ENCODE measurements at places on chromosomes 4 and X.
A peak's percentile ranks its signal among the peaks of the same experiment; 100 is the strongest.

DNA sequence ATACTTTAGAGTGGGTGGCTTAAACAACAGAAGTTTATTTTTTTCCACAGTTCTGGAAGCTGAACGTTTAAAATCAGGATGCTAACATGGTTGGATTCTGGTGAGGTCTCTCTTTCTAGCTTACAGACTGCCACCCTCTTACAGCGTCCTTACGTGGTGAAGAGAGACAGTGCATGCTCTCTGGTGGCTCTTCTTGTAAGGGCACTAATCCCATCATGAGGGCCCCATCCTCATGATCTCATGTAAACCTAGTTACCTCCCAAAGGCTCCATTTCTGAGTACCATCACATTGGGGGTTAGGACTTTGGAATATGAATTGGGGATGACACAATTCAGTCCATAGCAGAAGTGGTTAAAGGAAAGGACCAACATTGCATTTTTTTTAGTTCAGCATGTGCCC is 132.8 kb downstream of the BMPR1B start:
- DNase-seq, result no peak

GRCh38 chr4:164538097-164538496 is 215.8 kb upstream of the SMIM31 start:
- no peak for DNase-seq

DNA sequence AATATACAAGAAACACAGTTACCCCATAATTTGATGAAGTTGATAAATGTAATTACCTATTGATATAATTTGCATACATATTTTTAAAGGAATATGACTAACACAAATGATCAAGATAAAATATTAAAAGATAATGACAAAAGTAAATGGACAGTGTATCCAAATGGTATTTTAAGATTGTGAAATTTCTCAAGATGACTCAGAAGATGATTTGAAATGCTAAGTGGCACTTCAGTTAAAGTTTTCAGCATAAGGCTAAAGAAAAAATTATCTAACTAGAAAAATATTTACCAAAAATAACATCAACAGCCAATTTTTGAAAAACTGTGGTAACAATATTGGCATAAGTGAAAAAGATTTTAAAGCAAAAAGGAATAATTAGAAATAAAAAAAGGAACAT is 248.4 kb upstream of the NDST4 start:
- DNase-seq, result no peak

- DNase-seq, result no peak
Measured at GRCh38 chr4:47209833-47210232, 178.5 kb downstream of the GABRB1 start.

DNA sequence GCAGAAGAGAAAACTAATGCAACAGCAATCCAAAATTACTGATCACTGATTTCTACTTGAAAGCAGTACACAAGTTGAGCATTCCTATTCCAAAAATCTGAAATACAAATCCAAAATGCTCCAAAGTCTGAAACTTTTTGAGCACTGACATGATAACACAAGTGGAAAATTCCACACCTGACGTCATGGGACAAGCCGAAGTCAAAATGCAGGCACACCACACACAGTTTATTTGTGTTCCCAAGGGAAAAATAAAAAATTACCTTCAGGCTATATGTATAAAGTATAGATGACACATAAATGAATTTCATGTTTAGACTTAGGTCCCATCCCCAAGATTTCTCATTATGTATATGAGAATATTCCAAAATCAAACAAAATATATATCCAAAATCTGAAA is 20.7 kb downstream of the ANKRD50 start:
- DNase-seq, result no peak

GRCh38 chrX:42075032-42075431 is 151.7 kb upstream of the CASK start:
- DNase-seq, result no peak

GRCh38 chr4:113145519-113146291 is 96.3 kb downstream of the ANK2 start:
- peak; percentile 0 for DNase-seq

DNA sequence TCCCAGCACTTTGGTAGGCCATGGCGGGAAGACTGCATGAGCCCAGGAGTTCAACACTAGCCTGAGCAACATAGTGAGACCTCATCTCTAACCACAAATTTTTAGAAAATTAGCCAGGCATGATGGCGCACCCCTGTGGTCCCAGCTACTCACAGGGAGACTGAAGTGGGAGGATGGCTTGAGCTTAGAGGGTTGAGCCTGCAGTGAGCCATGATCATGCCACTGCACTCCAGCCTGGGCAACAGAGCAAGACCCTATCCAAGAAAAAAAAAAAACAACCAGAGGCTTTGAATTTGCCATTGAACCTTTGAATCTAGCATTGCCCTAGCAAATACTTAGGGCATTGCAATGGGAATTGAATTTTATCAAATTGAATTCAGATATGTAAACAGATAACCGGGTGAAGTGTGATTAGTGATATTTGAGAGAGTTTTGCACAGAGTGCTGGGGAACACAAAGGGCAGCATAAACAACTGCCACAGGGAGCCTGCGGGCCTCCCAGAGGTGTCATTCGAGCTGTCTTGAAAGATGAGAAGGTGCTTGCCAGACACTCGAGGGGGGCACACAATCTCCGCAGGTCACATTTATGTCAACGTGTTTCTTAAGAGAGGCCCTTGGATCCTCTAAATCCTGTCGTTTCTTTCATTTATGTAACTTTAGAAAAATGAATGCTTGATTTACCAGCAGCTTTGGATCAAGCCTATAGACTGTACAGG is 200.3 kb downstream of the AASDH start:
- no peak for DNase-seq

DNA sequence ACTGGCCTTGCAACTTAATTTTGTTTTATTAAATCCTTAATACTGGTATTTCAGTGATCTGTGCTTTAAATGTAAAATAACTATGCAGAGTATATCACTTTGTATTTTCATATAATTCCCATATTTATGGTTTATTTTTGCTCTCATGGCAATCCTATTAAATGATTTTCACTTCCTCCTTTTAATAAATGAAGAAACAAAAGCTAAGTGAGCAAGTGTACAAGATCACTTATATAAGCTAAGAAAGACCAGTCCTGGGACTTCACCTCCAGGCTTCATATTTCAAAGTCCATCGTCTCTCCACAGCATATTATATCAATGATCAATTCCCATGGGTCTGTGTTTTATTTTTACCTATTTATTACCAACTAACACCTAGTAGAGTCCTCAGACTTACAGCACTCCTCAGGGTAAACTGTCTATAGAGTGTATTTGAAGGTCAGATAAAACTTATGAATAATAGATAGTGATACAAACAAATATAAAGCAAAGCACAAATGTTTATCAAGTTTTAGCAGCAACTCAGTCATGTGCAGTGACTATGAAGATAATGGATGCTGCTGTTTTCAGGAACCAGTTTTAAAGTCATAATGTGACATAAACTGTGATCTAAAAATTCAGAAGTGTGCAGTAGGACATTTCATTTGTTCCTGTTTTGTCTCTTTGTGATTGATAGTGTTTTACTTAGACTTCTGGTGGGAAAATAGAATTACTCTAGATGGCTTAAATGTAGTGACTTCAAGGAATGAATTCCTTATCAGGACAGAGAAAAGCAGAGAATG is 56.8 kb downstream of the ARHGAP24 start:
- no peak for DNase-seq

DNA sequence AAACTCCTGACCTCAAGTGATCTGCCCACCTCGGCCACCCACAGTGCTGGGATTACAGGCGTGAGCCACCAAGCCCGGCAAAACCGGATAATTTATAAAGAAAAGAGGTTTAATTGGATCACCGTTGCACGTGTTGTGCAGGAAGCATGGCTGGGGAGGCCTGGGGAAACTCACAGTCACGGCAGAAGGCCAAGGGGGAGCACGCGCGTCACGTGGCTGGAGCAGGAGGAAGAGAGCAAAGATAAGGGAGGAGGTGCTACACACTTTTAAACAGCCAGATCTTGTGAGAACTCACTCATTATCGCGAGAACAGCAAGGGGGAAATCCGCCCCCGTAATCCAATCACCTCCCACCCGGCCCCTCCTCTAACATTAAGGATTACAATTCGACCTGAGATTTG is 177.9 kb upstream of the TENM3 start:
- no peak for DNase-seq

GRCh38 chr4:138903185-138903584 is 112.4 kb upstream of the NOCT start:
- DNase-seq, result no peak

DNA sequence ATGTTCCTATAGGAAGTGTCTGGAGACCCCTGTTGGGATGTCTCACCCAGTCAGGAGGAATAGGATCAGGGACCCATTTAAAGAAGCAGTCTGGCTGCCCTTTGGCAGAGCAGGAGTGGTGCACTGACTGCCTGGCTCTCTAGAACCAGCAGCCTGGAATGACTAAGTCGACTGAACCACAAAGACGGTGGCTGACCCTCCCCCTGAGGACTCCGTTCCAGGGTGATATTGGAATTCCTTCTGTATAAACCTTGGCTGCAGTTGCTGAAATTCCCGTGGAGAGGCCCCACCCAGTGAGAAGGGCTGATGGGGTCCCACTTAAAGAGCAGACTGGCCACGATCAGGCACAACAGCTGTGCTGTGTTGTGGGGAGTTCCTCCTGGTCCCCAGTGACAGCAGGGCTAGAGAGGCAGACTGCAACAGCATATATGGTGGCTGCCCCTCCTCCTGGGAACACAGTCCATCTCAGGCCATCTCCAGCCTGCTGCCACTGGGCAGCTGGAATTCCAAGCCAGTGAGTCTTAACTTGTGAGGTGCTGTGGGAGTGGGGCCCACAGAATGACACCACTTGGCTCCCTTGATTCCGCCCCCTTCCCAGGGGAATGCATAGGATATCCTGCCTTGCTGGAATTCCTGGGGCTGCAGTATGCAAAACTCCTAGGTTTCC is 41.8 kb upstream of the RLIM start:
- no peak for DNase-seq

GRCh38 chr4:1693131-1693896 is 9.2 kb upstream of the FAM53A start:
- peak; percentile 84 for DNase-seq

DNA sequence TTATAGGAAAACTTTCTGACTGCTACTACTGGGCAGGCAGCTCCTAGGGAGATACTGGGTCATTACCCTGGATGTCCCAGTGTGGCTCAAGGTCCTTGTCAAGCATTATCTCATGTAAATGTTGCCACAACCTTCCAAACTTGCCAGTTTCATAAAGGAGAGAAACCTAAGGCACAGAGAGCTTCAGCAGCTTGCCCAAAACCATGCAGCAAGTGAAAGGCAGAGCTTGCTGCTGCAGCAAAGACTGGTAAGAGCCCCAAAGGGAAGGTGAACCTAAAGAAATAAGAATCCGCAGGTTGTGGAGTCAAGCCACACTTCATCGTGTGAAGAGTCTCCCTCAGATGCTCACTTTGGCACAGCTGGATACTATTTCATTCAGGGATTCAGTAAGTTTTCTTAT is 2.3 kb downstream of the MPP1 start:
- no peak for DNase-seq

GRCh38 chr4:98226396-98226795 is 34.8 kb upstream of the RAP1GDS1 start:
- no peak for DNase-seq

- peak; percentile 52 for DNase-seq
Measured at GRCh38 chr4:99816545-99817308, at the start of gene DAPP1. TSS of gene DAPP1 (plus strand) at chr4:99816827. CDS start at chr4:99816914, 87 bp downstream.

DNA sequence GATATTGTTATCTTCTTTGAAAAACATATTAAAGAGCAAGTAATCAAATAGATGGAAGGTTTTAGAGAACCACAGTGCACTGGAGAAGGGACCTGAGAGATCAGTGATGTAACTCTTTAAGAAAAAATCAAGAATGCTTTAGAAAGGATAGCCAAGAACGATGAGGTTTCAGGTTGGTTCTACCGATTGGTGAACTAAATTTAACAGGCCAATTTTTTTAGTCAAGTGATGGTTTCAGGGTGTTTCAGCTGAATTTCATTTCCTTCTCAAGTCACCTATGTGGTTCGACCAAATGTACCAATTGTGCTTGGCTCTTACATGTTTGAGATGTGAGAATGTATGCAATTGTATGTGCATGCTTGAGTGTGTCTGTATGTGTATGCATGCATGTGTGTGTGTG is 26.5 kb downstream of the HS3ST1 start:
- DNase-seq, result no peak

- no peak for DNase-seq
Measured at GRCh38 chrX:37867536-37868153, 20.3 kb upstream of the DYNLT3 start.

GRCh38 chr4:122765692-122766352 is 33.3 kb downstream of the BBS12 start:
- DNase-seq, result no peak

- no peak for DNase-seq
Measured at GRCh38 chr4:13539047-13539618, 5.2 kb downstream of the NKX3-2 start.

- no peak for DNase-seq
Measured at GRCh38 chrX:68354879-68355628, 78.2 kb downstream of the OPHN1 start.

DNA sequence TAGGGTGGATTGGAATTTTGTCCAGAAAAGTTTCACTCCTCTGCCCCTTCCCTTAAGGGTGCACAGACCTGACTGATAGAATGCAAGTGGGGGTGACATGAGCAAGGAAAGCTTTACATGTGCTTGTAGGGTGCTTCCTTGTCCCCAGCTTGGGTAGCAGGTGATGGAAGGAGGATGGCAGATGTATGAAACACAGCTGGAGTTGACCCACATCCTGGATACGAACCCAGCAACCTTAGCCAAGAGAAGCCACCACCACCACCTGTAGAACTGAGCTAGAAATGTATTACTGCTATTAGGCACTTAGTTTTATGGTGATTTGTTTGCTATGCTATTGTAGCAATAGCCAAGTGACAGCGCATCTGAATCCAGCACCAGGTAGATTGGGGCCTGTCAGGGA is 227.4 kb downstream of the HS3ST1 start:
- no peak for DNase-seq

DNA sequence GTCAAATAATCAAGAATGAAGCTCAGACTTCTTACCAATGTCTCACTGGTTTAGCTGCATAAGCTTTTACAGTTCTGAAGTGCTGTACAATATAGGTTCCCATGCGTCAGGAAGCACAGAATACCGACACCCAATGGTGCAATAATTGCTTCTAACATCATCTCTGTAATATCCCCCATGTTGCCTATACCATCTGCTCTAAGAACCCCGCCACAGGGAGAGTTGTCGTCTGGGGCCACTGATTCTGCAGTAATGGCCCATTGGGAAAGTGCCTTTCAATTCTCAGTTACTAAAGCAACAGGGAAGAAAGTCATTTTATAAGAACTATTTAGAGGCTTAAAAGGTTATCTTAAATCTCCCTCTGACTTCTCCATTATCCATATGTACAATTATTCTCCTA is 94.9 kb downstream of the GLRA3 start:
- DNase-seq, result no peak
